ENCODE measurements at places on chromosomes 16 and 17. TPM values are rescaled to one million over a fixed set of nuclear protein-coding genes. Genes with fewer than 3 reads are reported as not detected.

Gene ACSM5
- polyA plus RNA-seq = 4.9 TPM

Gene KRTAP3-2
- not detected for polyA plus RNA-seq

GRCh38 chr17:18262111-18262510, 1.6 kb downstream of the MIEF2 start:
- no peak for DNase-seq

Gene PAQR4
- 9.6 TPM for polyA plus RNA-seq

DNA sequence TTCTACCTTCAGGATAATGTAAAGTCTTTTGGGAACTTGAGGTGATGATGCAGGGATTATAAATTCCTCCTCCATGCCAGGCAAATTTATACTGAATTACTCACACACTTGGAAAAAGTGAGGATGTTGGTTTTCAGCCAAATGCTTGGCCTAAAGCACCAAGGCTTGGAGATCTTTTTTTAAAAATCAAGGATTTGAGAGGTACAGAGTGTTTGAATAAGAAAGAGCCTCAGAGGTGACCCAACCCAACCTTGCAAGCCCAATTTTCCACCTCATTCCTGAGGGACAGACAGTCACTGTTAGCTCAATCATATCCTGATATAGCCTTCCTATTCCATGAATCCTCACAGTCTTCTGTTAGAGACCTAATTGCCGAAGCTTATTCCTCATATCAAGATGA, 14.0 kb downstream of the GRIN2A start:
- DNase-seq = no peak

Data from left kidney (tissue), 8 donors.